ENCODE measurements at places on chromosomes 16 and 17.

GRCh38 chr17:63552211-63552610 is 1.9 kb downstream of the DCAF7 start:
- DNase-seq, result no peak

GRCh38 chr17:4623249-4623648 is 18.2 kb downstream of the ALOX15 start:
- no peak for DNase-seq

- DNase-seq, result no peak
These were observed 58.7 kb downstream of the CMC2 start for GRCh38 chr16:80947708-80948625.

- no peak for DNase-seq
These were observed 2.8 kb downstream of the IGFALS start for GRCh38 chr16:1790611-1791255.

DNA sequence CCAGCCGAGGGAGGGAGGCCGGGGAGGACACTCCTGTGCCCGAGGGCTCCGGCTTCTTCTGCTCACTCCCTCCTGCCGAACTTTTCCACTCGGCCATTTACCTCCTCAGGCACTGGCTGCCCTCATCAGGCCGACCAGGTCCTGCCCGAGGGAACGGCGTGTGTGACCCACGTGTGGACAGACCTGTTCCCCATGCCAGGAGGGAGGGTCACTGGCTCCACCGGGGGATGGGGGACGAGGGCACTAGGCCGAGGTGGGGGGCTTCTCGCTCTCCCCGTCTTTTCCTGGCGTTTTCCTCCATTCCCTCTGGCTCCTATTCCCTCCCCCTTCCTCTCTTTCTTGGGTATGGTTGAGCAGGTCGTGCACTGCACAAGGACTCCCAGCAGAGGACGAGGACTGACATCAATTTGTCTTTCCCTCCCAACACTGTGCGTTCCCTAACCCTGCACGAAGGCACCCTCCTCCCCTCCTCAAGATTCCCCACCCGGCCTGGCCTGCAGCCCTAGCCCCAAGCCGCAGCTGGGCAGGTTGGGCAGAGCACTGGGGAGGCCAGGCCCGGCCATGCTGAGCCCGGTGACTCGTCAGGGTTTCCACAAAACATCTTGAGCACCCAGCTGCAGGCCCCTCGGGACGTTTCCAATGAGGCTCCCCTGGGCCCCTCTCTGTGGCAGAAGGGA is 3.2 kb upstream of the IL17C start:
- DNase-seq, result no peak

GRCh38 chr17:7992516-7992915 is 9.9 kb upstream of the GUCY2D start:
- DNase-seq, result no peak

GRCh38 chr17:80456465-80457235 is 19.8 kb downstream of the NPTX1 start:
- no peak for DNase-seq

Data from stimulated activated naive CD4-positive, alpha-beta T cell (primary cell).